Heart left ventricle (tissue), 16 donors: ENCODE measurements at places on chromosomes 2 and 18. TPM values are rescaled to one million over a fixed set of nuclear protein-coding genes. Genes with fewer than 3 reads are reported as not detected.

The C2orf66 gene
- 0.16 TPM for total RNA-seq

The KCNG2 gene
- total RNA-seq: 1.5 TPM

The LRP2 gene
- total RNA-seq: not detected

The DLX1 gene
- total RNA-seq: not detected
